ENCODE measurements at places on chromosomes 11 and 22.

DNA sequence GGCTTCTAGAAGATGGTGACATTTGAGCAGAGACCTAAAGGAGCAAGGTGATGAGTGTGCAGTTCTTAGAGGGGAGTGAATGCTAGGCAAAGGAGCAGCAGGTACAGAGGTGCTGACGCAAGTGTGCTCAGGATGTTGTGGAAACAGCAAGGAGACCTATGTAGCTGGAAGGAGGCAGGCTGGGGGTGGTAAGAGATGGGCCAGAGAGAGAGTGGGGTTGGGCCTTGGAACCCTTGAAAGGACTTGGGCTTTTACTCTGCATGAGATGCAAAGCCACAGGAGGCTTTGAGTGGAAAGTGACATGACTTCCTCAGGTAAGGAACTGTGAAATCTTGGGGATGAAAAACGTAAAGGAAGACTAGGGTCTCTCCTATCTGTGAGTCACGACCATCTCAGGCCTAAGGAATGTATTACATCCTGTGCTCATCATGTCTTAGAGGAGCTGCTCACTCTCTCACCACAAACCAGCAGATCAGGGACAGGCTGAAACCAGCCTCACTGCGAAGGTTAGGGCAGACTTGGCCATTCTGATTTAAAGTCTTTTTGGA lies 65.4 kb downstream of the MICAL2 start:
- no peaks in the 10 kb centered on the region for H3K27me3 ChIP-seq
- no peak for DNase-seq
- peaks cover 8% of the 10 kb centered on the region for H3K4me1 ChIP-seq

DNA sequence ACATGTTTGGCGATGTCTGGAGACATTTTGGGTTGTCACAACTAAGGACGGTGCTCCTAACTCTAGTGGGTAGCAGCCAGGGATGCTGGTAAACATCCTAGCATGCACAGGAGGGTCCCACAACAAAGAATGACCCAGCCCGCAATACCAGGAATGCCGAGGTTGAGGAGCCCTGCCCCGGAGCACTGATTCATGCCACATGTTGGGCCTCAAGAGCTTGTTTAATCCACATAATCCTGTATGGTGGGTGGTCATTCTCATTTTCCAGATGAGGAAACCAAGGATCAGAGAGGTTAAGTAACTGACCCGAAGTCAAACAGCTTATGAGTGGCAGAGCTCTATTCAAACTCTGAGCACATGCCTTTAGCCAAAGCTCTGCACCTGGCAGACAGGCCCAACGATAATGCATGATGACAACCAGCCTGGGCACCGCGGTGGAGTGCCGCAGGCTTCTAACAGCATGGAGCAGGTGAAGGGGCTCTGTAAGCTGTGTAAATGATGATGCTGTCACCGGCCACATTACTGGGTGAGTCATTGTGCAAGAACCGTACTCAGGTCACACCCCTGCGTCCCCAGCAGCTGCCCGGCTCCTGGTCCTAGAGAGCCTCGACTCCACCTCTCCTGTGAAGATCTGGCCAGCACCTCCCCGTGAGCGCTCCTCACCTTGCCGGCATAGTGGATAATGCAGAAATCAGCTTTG lies 58.6 kb downstream of the APOL1 start:
- H3K27me3 ChIP-seq = no peaks in the 10 kb centered on the region
- H3K27ac ChIP-seq = no peak overlapping the region

- H3K4me1 ChIP-seq = no peaks in the 10 kb centered on the region
- no peak overlapping the region for H3K27ac ChIP-seq
- peak; percentile 58 for DNase-seq
- H3K27me3 ChIP-seq = no peaks in the 10 kb centered on the region
- H3K4me3 ChIP-seq = no peak overlapping the region
Measured at GRCh38 chr22:48779661-48780596, 1047.7 kb downstream of the BRD1 start.

GRCh38 chr22:24563246-24563645 lies 7.4 kb downstream of the SNRPD3 start:
- H3K4me3 ChIP-seq = no peak overlapping the region
- no peak for DNase-seq
- no peak overlapping the region for H3K27ac ChIP-seq
- peaks cover 48% of the 10 kb centered on the region for H3K4me1 ChIP-seq
- no peaks in the 10 kb centered on the region for H3K27me3 ChIP-seq

GRCh38 chr22:45584121-45584570 lies 81.5 kb downstream of the FBLN1 start:
- H3K4me3 ChIP-seq = no peak overlapping the region
- peaks cover 27% of the 10 kb centered on the region for H3K4me1 ChIP-seq
- no peaks in the 10 kb centered on the region for H3K36me3 ChIP-seq

DNA sequence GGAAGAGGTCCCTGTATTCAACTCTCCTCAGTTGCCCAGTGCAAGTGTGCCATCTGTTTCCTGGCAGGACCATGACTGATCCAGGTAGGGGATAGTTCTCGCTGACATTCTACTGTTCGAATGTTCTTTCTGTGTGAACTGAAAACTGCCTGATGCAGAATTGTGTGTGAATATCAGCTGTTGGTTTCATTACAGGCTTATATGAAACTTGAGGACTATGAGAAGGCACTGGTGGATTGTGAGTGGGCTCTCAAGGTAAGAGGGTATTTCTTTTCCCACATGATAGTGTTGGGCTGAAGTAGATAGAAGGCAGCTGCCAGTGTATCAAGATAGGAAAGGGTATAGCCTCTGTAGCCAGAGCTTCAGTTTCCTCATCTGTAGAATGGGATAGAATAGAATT lies 15.3 kb downstream of the TTC12 start:
- peaks cover 6% of the 10 kb centered on the region for H3K4me1 ChIP-seq
- H3K36me3 ChIP-seq = peaks cover 24% of the 10 kb centered on the region
- H3K4me3 ChIP-seq = no peak overlapping the region

DNA sequence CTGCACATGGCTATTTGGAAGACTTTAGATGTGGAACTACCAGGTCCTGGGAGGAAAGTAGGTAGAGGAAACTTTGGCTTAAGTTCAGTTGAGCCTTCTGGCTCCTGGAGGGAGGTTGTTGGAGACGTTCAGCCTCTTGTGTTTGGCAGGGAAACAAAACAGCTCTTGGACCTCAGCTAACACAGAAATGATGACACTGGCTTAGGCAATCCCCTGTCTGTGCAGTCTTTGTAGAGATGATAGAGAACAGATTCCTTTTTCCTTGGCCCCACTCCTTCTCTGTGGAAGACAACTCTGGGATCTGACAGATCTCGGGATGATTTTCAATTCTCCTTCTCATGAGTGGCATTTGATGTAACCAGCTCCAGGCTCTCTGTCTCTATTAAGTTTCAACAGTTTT lies 428.5 kb downstream of the TMEM135 start:
- no peaks in the 10 kb centered on the region for H3K36me3 ChIP-seq
- H3K4me3 ChIP-seq = no peak overlapping the region
- H3K27me3 ChIP-seq = no peaks in the 10 kb centered on the region
- H3K27ac ChIP-seq = no peak overlapping the region

DNA sequence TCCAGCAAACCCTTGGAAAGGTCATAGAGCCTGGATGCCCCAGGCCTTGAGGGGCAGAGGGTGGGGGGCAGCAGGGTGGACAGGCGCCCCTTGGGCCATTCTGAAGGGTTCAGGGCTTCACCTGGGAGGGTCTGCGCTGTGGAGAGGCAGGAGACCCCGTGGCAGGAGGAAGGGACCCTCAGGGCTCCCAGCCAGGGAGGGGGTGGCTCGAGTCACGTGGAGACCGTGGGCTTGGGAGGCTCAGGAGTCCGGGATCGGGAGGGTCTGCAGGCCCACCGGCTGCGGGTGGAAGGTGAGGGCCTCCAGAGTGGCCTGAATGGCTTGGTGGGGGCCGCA lies 48.5 kb upstream of the A4GALT start:
- H3K27ac ChIP-seq = peak overlapping the region; percentile 65
- DNase-seq = no peak
- H3K36me3 ChIP-seq = no peaks in the 10 kb centered on the region
- H3K4me1 ChIP-seq = peaks cover 9% of the 10 kb centered on the region

- H3K4me1 ChIP-seq = no peaks in the 10 kb centered on the region
- no peaks in the 10 kb centered on the region for H3K36me3 ChIP-seq
- no peak overlapping the region for H3K27ac ChIP-seq
- no peak overlapping the region for H3K4me3 ChIP-seq
Measured at GRCh38 chr22:40425082-40425481, 54.7 kb downstream of the SGSM3 start.

DNA sequence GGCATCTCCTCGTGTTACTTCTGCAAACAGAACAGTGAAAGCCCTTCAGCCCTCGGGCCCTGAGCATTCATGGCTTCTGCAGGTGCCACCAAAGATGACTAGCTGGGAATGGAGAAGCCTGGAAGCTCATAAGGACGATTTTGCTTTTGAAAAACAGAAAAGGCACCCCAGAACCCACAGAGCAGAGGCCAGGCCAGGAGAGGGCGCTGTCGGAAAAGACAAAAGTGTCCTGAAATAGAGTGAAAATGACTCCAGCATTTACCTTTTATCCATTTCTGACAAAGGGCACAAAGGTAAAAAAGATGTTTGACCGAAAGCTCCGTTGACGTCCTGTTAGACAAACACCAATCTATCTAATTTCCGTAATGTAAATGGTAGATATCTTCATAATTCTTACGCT lies 37.6 kb downstream of the ZNF195 start:
- no peak for DNase-seq
- H3K4me1 ChIP-seq = no peaks in the 10 kb centered on the region
- no peaks in the 10 kb centered on the region for H3K36me3 ChIP-seq
- H3K4me3 ChIP-seq = no peak overlapping the region

DNA sequence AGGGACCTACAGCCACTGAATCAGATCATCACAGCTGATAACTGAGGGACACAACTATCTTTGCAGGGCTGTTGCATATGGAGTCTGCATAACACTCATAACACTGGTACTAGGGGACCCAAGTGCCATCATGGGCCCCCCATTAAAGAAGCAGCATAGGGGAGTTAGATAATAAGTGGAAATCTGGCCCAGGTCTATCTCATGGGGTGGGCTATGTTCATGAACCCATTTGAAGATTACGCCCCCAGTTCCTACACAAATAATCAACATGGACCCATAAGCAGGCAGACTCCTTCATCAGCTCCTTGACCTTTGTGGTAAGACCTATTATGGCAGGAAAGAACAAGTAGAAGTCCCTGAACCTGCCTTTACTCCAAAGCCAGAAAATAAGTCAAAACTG lies 48.8 kb downstream of the ASCL2 start:
- no peak for DNase-seq
- H3K4me3 ChIP-seq = no peak overlapping the region
- no peaks in the 10 kb centered on the region for H3K27me3 ChIP-seq
- peaks cover 6% of the 10 kb centered on the region for H3K4me1 ChIP-seq

DNA sequence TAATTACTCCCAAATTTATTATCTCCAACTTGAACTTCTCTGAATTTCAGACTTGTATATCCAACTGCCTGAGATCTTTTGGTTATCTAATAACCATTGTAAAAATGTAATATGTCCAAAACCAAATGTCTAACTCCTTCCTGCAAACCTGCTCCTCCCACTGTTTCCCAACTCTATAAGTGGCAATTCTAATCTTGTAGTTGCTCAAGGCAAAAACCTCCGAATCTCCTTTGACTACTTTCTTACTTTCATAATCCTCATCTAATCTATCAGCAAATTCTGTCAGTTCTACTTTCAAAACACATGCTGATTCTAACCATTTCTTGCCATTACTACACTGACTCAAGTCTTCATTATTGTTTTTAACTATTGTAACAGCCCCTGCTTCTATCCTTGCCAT lies 55.7 kb downstream of the FAM168A start:
- no peaks in the 10 kb centered on the region for H3K36me3 ChIP-seq
- no peak overlapping the region for H3K27ac ChIP-seq
- H3K4me1 ChIP-seq = no peaks in the 10 kb centered on the region
- DNase-seq = no peak
- no peaks in the 10 kb centered on the region for H3K27me3 ChIP-seq

DNA sequence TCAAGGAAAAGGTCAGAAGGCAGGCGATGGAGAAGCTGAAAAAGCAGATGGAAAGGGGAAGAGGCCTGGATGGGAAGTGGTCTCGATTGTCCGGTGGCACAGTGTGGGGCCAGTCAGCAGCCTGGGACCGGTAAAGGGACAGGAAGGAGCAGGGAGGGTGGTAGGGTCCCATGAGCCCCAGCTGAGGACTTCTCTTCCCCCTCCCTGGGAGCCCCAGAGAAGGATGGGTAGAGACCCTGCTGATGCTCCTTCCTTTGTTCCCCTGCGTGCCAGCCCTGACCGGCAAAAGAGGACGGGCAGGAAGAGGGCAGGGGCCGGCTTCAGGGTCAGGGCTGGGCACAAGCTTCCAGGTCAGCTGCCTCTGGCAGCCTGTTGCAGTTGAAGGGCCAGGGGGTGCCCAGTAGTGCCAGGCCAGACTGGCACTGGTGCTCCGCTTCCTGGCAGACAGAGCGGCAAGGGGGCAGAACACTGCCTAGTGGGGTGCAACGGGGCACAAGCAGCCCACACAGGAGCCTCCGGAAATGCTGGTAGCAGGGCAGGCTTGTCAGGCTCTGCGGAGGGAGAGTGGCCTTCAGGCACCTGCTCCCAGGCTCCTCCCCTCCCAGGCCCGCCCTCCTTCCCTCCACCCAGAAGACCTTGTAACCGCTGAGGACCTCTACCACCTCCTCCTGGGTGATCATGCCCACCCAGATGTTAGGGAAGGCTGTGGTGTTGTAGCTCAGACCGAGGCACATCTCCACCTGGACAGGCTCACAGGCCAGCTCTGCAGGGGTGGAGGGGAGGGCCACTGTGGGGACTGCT lies 739 bp upstream of the C1QTNF5 start:
- H3K27me3 ChIP-seq = no peaks in the 10 kb centered on the region
- peaks cover 46% of the 10 kb centered on the region for H3K4me1 ChIP-seq
- peak overlapping the region; percentile 96 for H3K27ac ChIP-seq
- DNase-seq = no peak
- H3K36me3 ChIP-seq = no peaks in the 10 kb centered on the region
- peak overlapping the region; percentile 85 for H3K4me3 ChIP-seq

DNA sequence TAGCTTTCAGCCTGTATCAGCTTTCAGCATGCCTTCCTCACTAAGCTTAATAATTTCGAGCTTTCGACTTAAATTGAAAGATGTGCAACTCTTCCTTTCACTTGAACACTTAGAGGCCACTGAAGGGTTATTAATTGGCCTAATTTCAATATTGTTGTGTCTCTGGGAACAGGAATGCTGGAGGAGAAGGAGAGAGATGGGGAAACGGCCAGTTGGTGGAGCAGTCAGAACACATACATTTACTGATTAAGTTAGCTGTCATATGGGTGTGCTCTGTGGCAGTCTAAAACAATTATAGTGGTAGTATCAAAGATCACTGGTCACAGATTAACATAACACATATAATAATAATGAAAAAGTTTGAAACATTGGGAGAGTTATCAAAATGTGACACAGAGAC lies 106.2 kb downstream of the LRRC32 start:
- DNase-seq = no peak
- no peak overlapping the region for H3K4me3 ChIP-seq
- H3K27me3 ChIP-seq = no peaks in the 10 kb centered on the region
- no peaks in the 10 kb centered on the region for H3K4me1 ChIP-seq

All from vagina (tissue), 2 donors.